ENCODE measurements at places on chromosomes 7 and 10.

GRCh38 chr7:66667023-66667728 is 38.5 kb downstream of the KCTD7 start:
- DNase-seq, result no peak

GRCh38 chr7:54969208-54969967 is 49.4 kb upstream of the EGFR start:
- no peak for DNase-seq

- no peak for DNase-seq
Measured at GRCh38 chr10:126876456-126876855, 28.8 kb upstream of the DOCK1 start.

GRCh38 chr7:134485203-134485602 is 26.3 kb upstream of the AKR1B1 start:
- DNase-seq, result no peak

- DNase-seq, result no peak
Measured at GRCh38 chr7:95534796-95535195, 49.1 kb downstream of the ASB4 start.

DNA sequence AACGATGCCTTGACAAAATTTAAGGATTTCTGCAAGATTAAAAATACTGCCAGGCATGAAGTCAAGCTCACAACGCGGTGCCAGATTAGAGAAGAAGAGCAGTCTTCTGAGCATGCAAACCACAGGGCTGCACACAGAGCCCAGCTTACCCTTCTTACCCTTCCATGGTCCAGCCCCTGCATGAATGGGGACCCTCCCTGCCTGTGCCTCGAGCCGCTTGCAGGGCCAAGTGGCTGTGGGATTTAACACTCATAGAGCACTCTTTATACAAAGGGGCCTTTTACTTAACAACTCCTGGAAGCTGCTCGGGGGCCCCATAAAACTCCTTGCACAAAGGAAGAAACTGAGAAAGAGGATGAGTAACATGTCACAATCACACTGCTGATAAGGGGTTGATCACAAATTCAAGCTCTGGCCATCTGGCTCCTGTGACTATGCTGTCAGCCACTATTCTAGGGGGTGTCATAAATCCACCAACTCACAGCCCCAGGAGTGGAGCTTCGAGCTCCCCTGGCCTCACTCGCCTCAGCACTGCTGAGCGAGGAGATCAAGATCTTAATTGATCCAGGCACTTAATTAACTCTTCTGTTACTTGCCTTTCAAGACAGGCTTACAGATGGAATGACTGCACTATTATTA is 514.8 kb downstream of the TNS3 start:
- DNase-seq, result no peak

DNA sequence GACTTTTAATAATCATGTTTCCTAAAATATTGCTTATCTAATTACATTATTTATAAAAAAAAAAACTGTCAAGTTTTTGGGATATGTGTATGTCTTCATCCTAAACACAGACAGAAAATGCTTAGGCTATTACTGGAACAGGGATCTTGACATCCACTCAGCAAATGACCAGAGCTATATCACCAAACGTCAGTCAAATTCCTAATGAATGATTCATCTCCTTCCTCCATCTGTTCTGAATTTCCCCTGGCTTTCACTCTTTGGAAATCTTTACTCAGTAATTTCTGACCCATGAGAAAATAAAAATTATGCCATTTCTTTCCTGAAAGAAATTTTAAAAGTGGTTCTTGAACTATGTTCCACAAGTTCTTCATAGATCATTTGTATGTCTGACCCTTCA is 552.4 kb upstream of the KCND2 start:
- DNase-seq, result no peak

- DNase-seq, result no peak
Measured at GRCh38 chr10:85603151-85603940, 763.2 kb downstream of the GRID1 start.

DNA sequence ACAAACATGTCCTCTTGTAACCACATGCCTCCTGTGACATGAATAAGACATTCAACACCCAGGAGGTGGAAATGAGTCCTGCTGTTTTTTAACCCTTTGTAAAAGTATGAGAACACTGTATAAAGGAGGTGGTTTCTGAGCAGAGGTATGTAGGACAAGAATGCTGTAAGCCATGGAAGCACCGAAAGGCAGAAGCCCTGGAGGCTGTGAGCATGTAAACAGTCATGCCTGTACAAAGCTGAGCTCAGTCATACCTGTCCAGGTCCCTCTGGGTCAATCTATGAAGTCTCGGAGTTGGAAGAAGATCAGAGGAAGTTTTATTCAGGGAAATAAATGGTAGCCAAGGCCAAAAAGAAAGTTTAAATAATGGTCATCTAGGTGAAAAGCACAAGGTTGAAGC is 34.7 kb upstream of the XPNPEP1 start:
- no peak for DNase-seq

DNA sequence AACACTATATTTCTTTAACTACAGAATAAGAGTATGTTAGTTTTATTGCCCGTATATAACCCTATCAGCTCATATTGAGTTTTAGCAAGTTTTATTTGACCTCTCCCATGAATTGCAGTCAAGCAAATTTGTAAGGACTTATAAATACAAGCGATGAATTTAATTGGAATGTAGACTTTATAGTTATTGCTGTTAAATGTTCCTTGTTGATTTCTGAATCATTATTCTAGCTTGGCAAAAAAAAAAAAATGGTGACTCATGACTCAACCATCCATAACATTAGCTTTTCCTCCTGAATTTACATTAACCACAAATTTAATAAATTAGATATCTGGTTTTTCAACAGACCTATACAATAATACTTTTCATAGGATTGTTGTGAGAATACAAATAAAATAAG is 334.0 kb upstream of the LRRTM3 start:
- no peak for DNase-seq

DNA sequence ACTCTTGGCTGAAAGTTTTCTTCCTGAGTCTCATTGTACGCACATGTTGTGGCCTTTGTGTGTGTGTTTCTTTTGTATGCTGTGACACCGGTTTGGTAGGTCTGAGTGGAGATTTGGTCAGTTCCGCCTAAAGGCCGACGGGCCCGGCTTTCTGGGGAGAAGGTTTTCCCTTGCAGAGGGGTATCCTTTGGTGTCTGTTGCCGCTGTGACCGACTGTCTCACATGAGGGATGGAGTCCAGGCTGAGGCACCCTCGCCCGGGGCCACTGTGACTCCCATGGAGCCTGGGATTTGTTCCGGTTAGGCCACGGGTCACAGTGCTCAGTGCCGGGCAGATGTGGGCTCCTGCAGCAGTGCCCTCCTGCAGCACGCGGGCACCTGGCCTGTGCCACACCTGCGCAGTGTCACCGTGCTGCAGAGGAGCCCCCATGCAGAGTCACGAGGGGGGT is 19.4 kb downstream of the INPP5A start:
- no peak for DNase-seq

DNA sequence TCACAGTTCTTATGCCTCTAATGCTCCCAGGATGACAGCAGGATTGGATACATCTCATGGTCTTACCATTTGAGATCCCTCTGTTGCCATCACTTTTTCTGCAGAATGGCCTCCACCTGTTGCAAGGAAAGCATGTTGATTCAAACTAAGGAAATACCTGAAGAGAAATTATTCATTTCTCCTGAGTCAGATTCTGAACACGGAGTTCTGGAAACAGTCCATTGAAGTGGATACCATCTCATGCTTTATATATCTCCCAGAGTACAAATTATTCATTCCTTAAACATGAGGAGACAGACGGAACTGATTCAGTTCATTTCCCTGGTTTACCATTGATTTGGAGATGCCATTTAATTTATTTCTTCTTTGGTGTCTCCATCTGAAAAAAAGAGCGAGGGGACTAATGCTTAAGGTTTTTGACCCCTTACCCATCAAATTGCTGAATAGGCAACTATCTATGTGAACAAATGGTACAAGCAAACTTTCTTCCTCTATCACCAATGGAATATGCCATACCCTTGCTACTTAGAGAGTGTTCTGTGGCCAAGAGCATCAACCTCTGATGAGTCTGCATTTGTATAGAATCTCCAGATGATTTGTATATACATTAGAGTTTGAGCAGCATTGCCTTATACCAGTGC is 305.0 kb upstream of the LRGUK start:
- DNase-seq, result no peak

DNA sequence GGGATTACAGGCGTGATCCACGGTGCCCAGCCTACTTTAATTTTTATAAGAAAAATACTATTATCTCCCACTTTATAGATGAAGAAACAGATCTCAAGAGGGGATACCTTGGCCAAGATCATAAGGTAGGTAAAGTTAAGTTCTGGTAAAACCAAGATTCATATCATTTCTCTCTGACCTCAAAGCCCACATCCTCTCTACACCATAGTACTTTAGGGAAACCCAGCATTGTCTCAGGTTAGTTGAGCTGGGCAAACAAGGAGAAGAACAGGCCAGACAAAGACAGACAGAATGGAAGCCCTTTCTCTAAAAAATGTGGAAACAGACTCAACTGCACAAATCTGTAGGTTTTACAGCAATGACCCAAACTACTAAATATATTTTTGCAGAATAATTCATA is 197.7 kb upstream of the FRMD4A start:
- DNase-seq, result no peak

- no peak for DNase-seq
Measured at GRCh38 chr10:80700252-80700651, 162.6 kb downstream of the SH2D4B start.

DNA sequence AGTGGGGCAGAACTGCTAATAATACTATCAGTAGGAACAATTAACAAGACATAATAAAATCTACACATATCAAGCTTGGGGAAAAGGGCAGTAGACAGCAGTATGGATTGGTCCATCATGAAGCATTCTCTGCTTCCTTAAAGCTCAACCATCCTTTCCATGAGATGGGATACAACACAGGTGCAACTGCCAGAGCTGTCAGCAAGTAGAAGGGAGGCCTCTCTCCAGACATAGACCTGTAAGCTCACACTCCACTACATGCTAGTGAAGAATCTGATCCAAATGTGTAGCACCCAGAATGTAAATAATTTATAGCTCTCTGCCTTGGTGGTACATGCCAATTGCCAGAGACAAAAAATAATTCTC is 41.5 kb upstream of the ANAPC16 start:
- DNase-seq, result no peak

GRCh38 chr10:116490028-116490662 is 55.6 kb upstream of the PNLIP start:
- no peak for DNase-seq

- DNase-seq, result no peak
Measured at GRCh38 chr10:86291616-86292340, 74.8 kb downstream of the GRID1 start.

GRCh38 chr10:75910032-75910431 is 478.6 kb downstream of the LRMDA start:
- no peak for DNase-seq

DNA sequence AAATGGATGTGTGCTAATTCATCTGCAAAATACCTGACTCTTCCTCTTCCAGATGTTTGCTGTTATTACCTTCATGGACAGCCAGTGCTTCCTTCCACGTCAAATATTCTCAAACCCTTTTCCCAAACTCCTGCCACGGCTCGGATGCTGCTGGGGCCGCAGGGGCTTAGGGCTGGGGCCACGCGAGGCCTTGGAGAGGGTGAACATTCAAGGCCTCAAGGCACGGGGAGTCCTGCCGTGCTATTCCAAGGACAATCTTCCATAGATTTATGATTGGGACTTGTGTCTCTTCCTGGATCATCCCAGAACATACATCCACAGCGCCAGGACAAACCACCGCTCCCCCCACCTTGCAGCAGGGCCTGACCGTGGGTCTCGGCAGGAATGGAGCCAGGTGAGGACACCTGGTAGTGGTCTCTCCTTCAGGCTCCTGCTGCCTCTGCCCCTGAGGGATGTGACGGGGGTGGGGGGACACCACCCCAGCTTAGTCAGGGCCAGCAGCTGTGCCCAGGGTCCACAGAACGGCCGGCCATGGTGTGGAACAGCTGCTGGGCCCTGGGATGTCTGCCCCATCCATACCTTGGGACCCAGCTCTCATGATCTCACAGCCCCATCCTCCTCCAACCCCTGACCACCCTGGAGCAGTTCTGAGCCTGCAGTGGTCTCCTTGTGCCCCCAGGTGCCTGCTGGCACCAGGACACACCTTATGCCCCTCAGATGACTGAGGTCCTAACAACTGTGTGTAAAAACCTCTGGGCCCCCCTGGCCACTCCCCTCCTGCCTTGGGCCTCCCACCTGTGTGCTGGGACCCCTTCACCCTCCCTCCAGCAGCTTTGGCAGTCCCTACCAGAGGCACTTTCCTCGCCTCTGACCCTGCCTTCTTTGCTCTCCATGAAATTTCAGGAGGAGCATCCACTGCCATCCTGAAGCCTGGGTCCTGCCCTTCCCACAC is 16.7 kb downstream of the VIPR2 start:
- DNase-seq, result no peak

DNA sequence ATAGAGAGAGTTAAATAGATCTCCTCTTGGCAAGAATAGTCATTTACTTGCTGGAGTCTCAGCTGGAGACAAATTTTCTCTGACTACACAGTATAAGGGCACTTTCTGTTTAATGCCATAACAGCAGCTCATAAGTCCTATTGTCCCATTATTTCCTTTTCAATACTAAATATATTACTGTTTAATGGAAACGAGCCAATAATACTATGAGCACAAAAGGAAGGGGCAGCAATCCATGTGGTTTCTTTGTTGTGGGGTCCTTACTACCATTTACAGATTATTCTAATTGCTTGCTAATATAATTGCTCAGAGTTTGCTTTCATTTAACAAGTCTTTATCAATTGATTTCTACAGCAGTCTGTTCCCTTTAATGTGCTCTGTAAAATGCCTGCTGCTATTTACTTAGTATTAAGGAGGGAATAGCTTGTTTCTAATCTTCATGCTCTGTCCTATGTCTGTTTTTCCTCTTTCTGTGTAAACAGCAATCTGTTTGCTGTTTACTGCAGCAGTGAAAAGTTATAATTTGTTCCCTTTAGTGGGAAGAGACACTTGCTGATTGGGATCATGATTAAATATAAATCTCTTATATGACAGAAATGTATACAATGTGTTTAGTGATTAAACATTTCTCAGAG is 296.2 kb upstream of the SMIM30 start:
- no peak for DNase-seq

- DNase-seq, result no peak
Measured at GRCh38 chr10:14236341-14236740, 94.4 kb downstream of the FRMD4A start.

DNA sequence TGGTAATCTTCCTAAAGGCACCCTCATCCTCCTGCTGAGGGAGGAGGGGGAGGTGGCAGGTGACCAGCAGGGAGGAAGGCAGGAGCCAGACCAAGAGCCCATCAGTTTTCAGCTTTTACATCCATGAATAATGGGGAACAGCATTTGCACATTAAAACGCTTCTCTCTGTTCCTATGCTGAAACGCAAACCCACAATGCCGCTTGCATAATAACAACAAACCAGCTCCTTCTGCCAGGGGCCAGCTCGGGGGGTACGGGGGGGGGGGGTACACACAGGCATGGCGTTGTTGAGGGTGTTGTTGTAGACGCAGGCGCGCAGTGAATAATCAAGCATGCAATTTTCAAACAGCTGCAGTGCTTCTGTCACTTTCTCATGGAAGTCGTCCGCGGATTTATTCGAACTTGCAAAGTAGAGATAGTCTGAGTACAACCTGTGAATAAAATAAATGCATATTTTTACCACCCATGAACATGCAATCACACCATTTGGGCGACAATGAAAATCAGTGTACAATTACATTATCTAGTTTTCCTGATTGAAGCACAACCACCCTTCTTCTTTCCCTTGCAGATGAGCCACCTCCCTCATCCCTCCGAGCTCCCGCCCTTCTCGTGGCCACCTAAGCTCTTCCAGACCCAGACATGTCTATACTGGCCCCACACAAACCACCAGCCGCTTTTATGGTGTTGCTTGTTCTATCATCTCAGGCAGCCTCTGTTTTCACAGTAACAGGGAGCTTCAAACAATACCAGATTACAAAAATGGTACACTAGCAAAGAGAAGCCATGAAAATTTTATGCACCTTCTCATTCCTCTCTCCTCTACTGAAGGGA is 72.2 kb downstream of the CHST15 start:
- no peak for DNase-seq

Data from NCI-H2107 (cell line).